Activated CD4-positive, alpha-beta T cell treated with anti-CD3 and anti-CD28 coated beads for 36 hours (primary cell): ENCODE measurements at places on chromosomes 5 and 9.

GRCh38 chr5:173954671-173955521, 34.1 kb upstream of the C5orf47 start:
- no peak overlapping the region for H3K27ac ChIP-seq
- H3K36me3 ChIP-seq = peaks cover 23% of the 10 kb centered on the region
- DNase-seq = no peak
- H3K4me3 ChIP-seq = no peak overlapping the region
- H3K27me3 ChIP-seq = no peaks in the 10 kb centered on the region

GRCh38 chr5:54959673-54960418, 25.5 kb downstream of the ESM1 start:
- DNase-seq = peak; percentile 69
- H3K27me3 ChIP-seq = peaks cover 5% of the 10 kb centered on the region
- no peaks in the 10 kb centered on the region for H3K4me1 ChIP-seq
- H3K36me3 ChIP-seq = no peaks in the 10 kb centered on the region
- H3K4me3 ChIP-seq = no peak overlapping the region
- H3K27ac ChIP-seq = no peak overlapping the region

- no peak for DNase-seq
- no peaks in the 10 kb centered on the region for H3K36me3 ChIP-seq
- H3K4me1 ChIP-seq = peaks cover 14% of the 10 kb centered on the region
Measured at GRCh38 chr5:124905256-124906130, 159.1 kb upstream of the ZNF608 start.

GRCh38 chr5:132838516-132839282, 8.3 kb upstream of the SHROOM1 start:
- H3K4me3 ChIP-seq = no peak overlapping the region
- H3K27me3 ChIP-seq = no peaks in the 10 kb centered on the region

DNA sequence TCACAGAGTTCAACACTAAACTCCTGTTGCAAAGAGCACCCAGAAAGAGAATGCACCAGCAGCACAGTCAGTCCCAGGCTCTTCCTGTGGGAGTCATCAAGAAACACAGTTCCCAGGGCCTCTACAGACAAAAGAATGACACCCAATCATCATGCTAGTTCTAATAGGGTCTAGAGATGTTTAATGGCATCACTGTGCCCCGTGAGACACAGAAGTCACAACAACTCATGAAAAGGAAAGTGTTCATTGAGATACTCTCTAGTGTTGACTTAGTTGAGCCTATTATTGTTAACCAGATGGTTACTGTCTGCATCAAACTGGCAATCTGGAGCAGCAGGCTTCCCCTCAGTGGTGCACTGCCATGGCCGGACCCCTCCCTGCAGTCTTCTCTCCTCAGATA, 1.6 kb downstream of the KLHL3 start:
- DNase-seq = no peak
- H3K4me1 ChIP-seq = peaks cover 17% of the 10 kb centered on the region
- H3K27me3 ChIP-seq = no peaks in the 10 kb centered on the region
- no peak overlapping the region for H3K27ac ChIP-seq
- H3K4me3 ChIP-seq = no peak overlapping the region
- peaks cover 7% of the 10 kb centered on the region for H3K36me3 ChIP-seq

GRCh38 chr9:24602693-24603352, 57.1 kb upstream of the IZUMO3 start:
- no peak overlapping the region for H3K27ac ChIP-seq
- H3K4me1 ChIP-seq = no peaks in the 10 kb centered on the region
- no peak overlapping the region for H3K4me3 ChIP-seq
- no peaks in the 10 kb centered on the region for H3K27me3 ChIP-seq
- no peak for DNase-seq
- H3K36me3 ChIP-seq = no peaks in the 10 kb centered on the region

GRCh38 chr9:72726947-72727346, 205.5 kb downstream of the TMC1 start:
- no peak overlapping the region for H3K4me3 ChIP-seq
- no peak overlapping the region for H3K27ac ChIP-seq
- H3K4me1 ChIP-seq = no peaks in the 10 kb centered on the region
- no peaks in the 10 kb centered on the region for H3K36me3 ChIP-seq
- DNase-seq = no peak
- peaks cover 2% of the 10 kb centered on the region for H3K27me3 ChIP-seq

DNA sequence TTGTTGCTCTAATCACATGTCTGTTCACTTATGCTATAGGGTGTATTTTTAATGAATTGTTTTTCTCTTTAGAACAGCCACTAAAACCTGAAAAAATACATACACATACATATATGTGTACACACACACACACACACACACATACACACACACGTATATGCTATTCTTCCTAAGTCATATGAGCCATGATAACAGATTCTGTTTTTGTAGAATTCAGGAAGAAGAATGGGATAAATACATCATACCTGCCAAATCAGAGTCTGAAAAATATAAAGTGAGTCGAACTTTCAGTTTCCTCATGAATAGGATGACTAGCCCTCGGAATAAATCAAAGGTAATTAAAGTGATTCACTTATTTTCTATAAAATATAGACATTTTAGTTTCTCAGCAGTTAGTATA, 231.4 kb downstream of the ARHGEF28 start:
- H3K4me1 ChIP-seq = no peaks in the 10 kb centered on the region
- no peaks in the 10 kb centered on the region for H3K36me3 ChIP-seq
- no peak for DNase-seq
- H3K4me3 ChIP-seq = no peak overlapping the region
- H3K27ac ChIP-seq = no peak overlapping the region

DNA sequence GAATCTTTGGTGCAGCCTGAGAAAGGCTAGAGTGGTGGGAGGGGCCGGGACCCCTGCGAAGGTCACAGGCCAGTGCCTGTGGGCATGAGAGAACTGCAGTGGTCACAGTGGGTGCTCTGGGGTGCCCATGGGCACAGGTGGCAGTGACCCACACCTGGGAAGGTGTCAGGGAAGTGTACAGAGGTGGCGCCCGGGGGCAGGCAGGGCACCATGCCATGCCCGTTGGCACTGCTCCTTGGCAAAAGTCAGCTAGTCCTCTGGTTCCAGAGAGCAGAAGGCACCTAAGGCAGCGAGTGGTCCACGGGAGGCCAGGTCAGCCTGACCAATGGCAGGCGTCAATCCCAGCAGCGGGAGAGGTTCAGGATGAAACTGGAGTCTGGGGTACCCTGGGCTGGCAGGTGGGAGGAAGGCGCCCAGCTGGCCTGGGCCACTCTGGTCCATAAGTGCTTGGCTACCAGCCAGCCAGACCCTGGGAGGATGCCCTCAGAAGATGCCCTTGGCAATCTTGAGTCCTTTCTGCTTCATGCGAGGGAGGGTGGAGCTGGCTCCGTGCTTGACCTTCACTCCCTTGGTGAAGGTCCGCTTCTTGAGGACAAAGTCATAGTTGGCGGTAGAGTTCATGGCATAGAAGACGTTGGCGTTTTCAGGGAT, 22.8 kb downstream of the RALGDS start:
- no peak overlapping the region for H3K27ac ChIP-seq
- H3K27me3 ChIP-seq = no peaks in the 10 kb centered on the region
- no peak for DNase-seq
- H3K36me3 ChIP-seq = peaks cover 68% of the 10 kb centered on the region
- no peak overlapping the region for H3K4me3 ChIP-seq

GRCh38 chr5:177329883-177330282, 18.2 kb upstream of the MXD3 start:
- H3K4me1 ChIP-seq = peaks cover 7% of the 10 kb centered on the region
- H3K27me3 ChIP-seq = no peaks in the 10 kb centered on the region
- peaks cover 25% of the 10 kb centered on the region for H3K36me3 ChIP-seq
- no peak for DNase-seq
- no peak overlapping the region for H3K4me3 ChIP-seq

- no peaks in the 10 kb centered on the region for H3K27me3 ChIP-seq
- H3K27ac ChIP-seq = peak within 1 kb of the TSS; percentile 98
- peak within 1 kb of the TSS; percentile 80 for H3K4me3 ChIP-seq
- peaks cover 23% of the 10 kb centered on the region for H3K4me1 ChIP-seq
- peak; percentile 77 for DNase-seq
Measured at GRCh38 chr9:83622939-83623678, at the start of gene IDNK. TSS of gene IDNK (plus strand) at chr9:83623143. CDS start at chr9:83623172, 29 bp downstream.

- no peak overlapping the region for H3K27ac ChIP-seq
- DNase-seq = no peak
- no peaks in the 10 kb centered on the region for H3K36me3 ChIP-seq
- no peak overlapping the region for H3K4me3 ChIP-seq
- no peaks in the 10 kb centered on the region for H3K27me3 ChIP-seq
- H3K4me1 ChIP-seq = no peaks in the 10 kb centered on the region
Measured at GRCh38 chr5:144644317-144644716, 473.6 kb downstream of the KCTD16 start.

DNA sequence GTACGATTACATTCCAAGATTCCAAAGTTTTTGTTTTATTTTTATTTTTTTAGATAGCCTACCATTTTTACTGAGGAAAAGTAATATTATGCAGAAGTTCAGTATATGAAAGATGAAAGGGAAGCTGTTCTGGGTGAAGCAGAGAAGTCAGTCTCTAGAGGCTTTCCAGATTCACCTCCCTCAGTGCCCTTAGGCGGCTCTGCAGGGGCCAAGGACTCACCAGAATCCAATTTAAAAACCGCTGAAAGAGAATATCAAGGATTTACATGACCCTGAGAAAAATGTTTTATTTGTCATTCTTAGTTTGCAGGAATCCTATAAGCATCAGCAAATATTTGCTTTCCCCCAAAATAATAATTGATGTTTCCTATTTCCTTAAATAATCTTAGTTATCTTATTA, 1084.6 kb upstream of the ARRDC3 start:
- no peak overlapping the region for H3K4me3 ChIP-seq
- DNase-seq = no peak
- no peak overlapping the region for H3K27ac ChIP-seq
- no peaks in the 10 kb centered on the region for H3K27me3 ChIP-seq

- H3K27me3 ChIP-seq = no peaks in the 10 kb centered on the region
- no peaks in the 10 kb centered on the region for H3K36me3 ChIP-seq
- DNase-seq = no peak
- no peak overlapping the region for H3K27ac ChIP-seq
Measured at GRCh38 chr5:74822288-74822687, 43.9 kb downstream of the FAM169A start.

GRCh38 chr9:4852419-4852818, 59.7 kb downstream of the RCL1 start:
- no peak for DNase-seq
- H3K27ac ChIP-seq = no peak overlapping the region

DNA sequence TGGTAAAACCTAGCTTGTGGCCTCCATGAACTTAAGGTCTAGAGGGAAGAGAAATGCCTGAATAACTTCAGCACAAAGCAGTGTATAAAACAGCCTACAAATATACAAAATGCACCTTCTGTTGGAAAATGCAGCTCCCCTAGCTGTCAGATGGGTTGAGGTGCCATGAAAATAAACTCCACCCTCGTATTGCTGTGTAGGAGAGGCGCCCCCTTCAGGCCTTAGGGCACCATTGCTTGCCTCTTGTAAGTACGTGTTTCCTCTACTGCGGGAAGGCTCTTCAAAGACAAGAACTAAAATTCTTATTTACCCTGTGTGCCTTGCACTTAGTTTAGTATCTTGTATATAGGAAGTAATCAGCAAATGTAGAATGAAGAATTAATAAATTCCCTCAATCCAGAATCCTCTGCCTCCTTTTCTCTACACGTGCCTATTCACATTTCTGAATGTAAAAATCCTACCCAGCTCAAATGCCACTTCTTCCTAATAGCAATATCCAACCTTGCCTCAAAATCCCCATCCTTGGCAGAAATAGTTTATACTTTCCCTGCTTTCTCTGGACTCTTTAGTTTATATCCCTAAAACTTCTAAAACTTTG, 393.7 kb upstream of the PDE4D start:
- no peaks in the 10 kb centered on the region for H3K4me1 ChIP-seq
- peak; percentile 51 for DNase-seq
- no peak overlapping the region for H3K27ac ChIP-seq
- H3K36me3 ChIP-seq = no peaks in the 10 kb centered on the region
- no peaks in the 10 kb centered on the region for H3K27me3 ChIP-seq

DNA sequence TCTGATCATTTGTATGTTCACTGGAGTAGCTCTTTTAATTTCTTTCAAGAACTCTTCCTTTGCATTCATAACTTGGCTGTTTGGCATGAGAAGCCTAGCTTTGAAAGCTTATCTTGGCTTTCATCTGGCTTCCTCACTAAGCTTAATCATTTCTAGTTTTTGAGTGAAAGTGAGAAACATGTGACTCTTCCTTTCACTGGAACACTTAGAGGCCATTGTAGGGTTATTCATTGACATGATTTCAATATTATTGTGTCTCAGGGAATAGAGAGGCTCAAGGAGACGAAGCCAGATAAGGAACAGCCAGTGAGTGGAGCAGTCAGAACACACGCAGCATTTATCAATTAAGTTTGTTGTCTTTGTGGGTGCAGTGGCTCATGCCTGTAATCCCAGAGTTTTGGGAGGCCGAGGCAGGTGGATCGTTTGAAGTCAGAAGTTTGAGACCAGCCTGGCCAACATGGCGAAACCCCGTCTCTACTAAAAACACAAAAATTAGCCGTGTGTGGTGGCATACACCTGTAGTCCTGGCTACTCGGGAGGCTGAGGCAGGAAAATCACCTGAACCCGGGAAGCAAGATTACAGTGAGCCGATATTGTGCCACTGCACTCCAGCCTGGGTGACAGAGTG, 98.3 kb downstream of the UGCG start:
- H3K4me3 ChIP-seq = no peak overlapping the region
- peaks cover 5% of the 10 kb centered on the region for H3K27me3 ChIP-seq
- no peaks in the 10 kb centered on the region for H3K36me3 ChIP-seq
- H3K27ac ChIP-seq = peak overlapping the region; percentile 40
- H3K4me1 ChIP-seq = peaks cover 34% of the 10 kb centered on the region
- no peak for DNase-seq

DNA sequence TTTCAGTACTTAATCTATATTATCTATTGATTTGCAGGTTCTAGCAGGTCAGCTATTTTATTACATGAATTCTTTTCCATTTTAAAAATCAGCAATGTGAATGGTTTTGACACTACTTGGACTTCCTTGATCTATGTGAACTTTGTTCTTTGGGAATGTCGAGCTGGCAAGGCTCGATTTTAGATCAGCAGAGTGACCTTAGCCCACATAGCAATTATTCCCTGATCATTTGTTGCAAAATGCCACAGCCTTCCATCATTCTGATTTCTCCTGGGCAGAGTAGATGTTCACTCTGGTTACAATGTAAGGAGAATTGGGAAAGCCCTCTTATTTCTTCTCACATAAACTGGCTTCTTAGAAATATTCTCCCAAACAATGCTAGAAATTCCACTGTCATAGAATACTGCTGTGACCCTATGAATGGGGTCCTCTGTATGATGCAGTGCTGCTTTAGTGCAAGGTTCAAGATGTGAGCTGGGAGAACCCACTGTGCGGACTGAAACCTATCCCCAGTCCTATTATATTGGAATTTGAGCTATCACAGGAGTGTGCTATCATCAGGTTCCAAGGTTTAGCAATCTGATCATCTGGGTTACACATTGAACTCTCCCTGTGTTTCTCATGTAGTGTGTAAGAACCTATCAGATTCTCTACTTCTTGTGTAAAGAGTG, 15.7 kb upstream of the GDA start:
- no peak overlapping the region for H3K27ac ChIP-seq
- H3K4me1 ChIP-seq = no peaks in the 10 kb centered on the region
- no peak overlapping the region for H3K4me3 ChIP-seq

- H3K27me3 ChIP-seq = no peaks in the 10 kb centered on the region
- DNase-seq = no peak
- no peak overlapping the region for H3K4me3 ChIP-seq
Measured at GRCh38 chr5:176890455-176891330, 8.5 kb downstream of the HK3 start.
